Activated naive CD4-positive, alpha-beta T cell treated with Interleukin-2 at 50 U/mL for 16 hours (primary cell): ENCODE measurements at places on chromosomes 1 and 21.

GRCh38 chr1:119799599-119800177 is 11.6 kb downstream of the REG4 start:
- DNase-seq = no peak

GRCh38 chr1:222894331-222894730 is 79.5 kb downstream of the DISP1 start:
- DNase-seq = no peak

- DNase-seq = no peak
Measured at GRCh38 chr1:204356997-204357396, 2.7 kb downstream of the PLEKHA6 start.

GRCh38 chr1:96996001-96996400 is 274.4 kb downstream of the PTBP2 start:
- no peak for DNase-seq

- DNase-seq = no peak
Measured at GRCh38 chr1:15650433-15650832, 33.2 kb downstream of the DDI2 start.
